SJCRH30 (cell line): ENCODE measurements at places on chromosomes 1 and 21.
A peak's percentile ranks its signal among the peaks of the same experiment; 100 is the strongest.

- DNase-seq = no peak
- no peak overlapping the region for H3K27ac ChIP-seq
- no peaks in the 10 kb centered on the region for H3K36me3 ChIP-seq
- H3K4me3 ChIP-seq = no peak overlapping the region
These were observed 123.0 kb downstream of the LYPLAL1 start for GRCh38 chr1:219296430-219297355.

DNA sequence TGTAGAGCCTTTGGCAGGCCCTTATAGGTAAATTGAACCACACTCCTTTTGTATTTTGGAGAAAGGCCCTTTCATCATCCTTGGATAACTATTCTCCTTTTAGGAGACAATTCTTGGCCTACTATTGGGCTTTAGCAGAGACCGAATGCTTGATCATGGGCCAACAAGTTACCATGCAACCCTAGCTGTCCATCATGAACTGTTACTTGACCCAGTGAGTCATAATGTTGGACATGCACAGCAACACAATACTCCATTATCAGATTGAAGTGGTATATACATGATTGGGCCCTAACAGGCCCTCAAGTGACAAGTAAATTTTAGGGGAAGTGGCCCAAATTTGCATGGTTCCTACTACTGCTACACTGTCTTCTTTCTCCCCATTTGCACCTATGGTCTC, 84.4 kb downstream of the CATSPERE start:
- H3K27me3 ChIP-seq = no peaks in the 10 kb centered on the region
- no peak for DNase-seq
- no peaks in the 10 kb centered on the region for H3K36me3 ChIP-seq
- H3K27ac ChIP-seq = no peak overlapping the region
- H3K4me3 ChIP-seq = no peak overlapping the region
- no peaks in the 10 kb centered on the region for H3K4me1 ChIP-seq

- H3K4me1 ChIP-seq = peaks cover 32% of the 10 kb centered on the region
- H3K27ac ChIP-seq = peak overlapping the region; percentile 8; the same call in 1 of the 2 replicates
- no peaks in the 10 kb centered on the region for H3K27me3 ChIP-seq
- H3K36me3 ChIP-seq = no peaks in the 10 kb centered on the region
- no peak for DNase-seq
- no peak overlapping the region for H3K4me3 ChIP-seq
These were observed 16.3 kb downstream of the PDZK1 start for GRCh38 chr1:145690587-145691558.

GRCh38 chr21:25518491-25518911, 88.8 kb downstream of the MRPL39 start:
- H3K4me3 ChIP-seq = no peak overlapping the region
- H3K36me3 ChIP-seq = no peaks in the 10 kb centered on the region
- DNase-seq = no peak
- H3K4me1 ChIP-seq = peaks cover 4% of the 10 kb centered on the region
- H3K27ac ChIP-seq = no peak overlapping the region

DNA sequence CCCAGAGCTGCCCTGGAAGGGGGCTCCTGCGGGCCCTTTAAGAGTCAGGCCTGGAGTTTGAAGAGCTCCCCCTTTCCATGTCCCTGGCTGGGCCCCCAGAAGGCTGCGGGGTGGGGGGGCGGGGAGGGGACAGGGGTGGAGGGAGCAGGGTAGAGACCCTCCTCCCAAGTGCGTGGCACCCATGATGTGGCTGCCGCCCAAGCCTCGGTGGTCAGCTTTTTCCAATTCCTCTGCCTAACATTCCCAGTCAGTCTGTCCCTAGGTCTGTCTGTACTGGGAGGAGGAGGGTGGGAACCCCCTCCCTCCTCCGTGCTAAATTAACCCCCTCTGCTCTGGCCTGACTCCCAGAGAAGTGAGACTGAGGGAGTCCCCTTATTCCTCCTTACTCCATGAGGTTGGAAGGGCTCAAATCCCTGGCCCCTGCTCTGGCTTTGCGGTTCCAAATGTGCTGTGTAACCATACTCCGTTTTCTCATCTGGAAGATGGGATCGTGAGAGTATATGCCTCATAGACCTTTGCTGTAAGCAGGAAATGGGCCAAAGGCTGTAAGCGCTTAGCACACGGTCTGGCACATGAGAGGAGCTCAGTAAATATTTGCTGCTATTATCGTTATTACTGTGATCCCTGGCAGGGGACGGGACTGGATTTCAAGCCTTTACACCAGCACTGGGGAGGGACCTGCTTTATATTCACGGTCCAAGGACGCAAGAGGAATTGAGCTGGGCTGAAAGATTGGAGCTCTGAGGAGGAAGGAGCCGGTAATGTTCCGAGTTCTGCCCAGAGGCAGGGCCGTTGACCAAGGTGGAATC, 658 bp upstream of the COL16A1 start:
- DNase-seq = no peak
- no peaks in the 10 kb centered on the region for H3K36me3 ChIP-seq
- H3K27ac ChIP-seq = no peak overlapping the region

DNA sequence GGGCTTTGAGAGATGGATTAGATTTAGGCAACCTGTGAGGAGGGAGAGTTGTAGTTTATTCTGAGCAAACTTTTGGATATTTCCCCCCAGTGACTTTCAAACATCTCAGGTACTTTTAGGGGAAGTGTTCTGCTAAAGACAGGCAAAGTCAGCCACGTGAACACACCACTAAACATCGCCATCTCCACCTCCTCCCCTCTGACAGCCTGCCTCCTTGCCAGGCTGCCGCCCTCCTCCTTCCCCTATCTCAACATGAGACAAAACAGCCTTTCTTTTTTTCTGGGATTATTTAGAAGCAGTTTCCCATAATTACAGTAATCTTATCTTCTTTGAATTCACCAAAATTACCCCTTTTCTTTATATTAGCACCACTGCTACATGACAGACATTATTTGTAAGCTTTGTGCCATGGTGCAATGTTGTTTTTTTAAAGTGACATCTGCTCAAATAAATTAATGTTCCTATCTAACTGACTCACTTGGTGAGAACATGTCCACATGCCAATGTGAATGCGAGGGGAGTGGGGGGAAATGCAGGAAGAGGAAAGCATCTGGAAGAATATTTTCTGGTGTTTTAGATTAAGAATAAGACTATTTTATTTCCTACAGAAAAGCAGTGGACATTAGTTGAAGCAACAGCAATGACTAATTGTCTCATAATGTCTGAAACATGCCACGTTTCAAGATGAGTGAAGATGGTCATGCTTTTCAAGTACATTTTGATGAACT, 147.8 kb upstream of the ATP1B1 start:
- H3K27me3 ChIP-seq = no peaks in the 10 kb centered on the region
- DNase-seq = no peak
- H3K4me3 ChIP-seq = no peak overlapping the region
- H3K27ac ChIP-seq = no peak overlapping the region
- H3K4me1 ChIP-seq = no peaks in the 10 kb centered on the region

DNA sequence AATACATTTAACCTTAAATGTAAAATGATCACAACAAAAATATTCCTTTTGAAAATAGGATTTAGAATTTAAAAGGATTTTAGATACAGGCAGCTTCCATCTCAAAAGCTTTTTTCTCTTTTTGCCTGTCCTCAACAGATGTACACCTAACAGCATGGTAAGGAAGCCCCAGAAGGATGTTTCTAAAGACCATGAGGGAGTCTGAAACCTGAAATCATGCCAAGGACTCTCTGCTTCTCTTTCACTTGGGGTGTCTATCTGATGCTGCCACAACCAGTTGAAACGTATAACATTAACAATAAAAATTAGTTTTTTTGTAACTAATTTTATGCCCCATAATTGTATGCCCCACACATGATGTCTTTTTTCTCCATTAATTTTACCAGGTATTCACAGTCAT, 5.4 kb upstream of the ZNF281 start:
- no peak overlapping the region for H3K4me3 ChIP-seq
- no peaks in the 10 kb centered on the region for H3K36me3 ChIP-seq
- H3K27ac ChIP-seq = no peak overlapping the region; the same call in 1 of the 2 replicates
- no peak for DNase-seq
- H3K27me3 ChIP-seq = no peaks in the 10 kb centered on the region

DNA sequence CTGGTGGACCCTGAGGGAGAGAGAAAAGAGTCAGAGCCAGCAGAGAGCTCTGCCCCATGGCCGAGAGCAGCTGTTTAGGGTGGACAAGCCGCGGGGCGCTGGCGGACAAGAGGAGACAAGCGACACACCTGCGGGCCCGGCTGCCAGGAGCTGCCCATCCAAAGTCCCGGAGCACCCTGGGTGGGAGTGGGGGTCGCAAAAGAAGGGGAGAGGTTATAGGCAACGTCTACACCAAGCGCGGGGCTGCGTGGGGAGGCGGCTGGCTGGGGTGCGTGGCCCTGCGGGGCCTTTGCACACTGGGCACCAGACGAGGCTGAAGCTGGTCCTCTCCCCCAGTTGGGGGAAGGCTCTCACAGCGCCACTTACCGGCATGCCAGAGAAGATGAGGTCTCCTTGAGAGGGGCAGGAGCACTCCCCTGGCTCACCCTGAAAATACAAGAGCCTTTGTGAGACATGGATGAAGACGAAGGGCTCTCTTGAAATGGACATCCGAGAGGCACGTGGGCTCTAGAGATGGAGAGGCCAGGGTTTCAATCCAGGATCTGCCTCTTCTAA, 24.1 kb downstream of the COL16A1 start:
- peaks cover 4% of the 10 kb centered on the region for H3K4me1 ChIP-seq
- H3K27me3 ChIP-seq = peaks cover 30% of the 10 kb centered on the region
- DNase-seq = no peak
- no peaks in the 10 kb centered on the region for H3K36me3 ChIP-seq

DNA sequence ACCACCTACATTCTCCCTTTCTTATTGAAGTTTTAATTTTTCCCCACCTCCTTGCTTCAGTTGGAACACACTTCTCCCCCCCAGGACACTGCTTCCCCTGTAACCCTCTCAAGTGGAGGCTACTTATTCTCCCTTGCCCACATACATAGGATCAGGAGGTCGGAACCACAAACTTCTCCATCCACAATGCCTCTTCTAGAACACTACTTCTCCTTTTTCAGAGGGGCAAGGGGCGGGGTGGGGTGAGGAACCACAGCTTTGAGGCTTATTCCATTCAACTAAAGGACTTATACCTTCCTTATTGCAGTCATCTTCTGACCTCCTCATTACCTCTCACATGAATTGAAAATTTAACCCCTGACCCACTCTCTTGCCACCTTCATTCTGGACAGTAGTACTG, 81.3 kb downstream of the NEK7 start:
- no peaks in the 10 kb centered on the region for H3K27me3 ChIP-seq
- H3K36me3 ChIP-seq = no peaks in the 10 kb centered on the region
- H3K27ac ChIP-seq = no peak overlapping the region

- no peaks in the 10 kb centered on the region for H3K4me1 ChIP-seq
- DNase-seq = no peak
- H3K27me3 ChIP-seq = peaks cover 19% of the 10 kb centered on the region
- no peak within 1 kb of the TSS for H3K4me3 ChIP-seq
- no peaks in the 10 kb centered on the region for H3K36me3 ChIP-seq
These were observed at the start of gene MMEL1 for GRCh38 chr1:2632561-2633361. MMEL1 (minus strand) TSS chr1:2633016; CDS start chr1:2629484, 3,532 bp downstream.

DNA sequence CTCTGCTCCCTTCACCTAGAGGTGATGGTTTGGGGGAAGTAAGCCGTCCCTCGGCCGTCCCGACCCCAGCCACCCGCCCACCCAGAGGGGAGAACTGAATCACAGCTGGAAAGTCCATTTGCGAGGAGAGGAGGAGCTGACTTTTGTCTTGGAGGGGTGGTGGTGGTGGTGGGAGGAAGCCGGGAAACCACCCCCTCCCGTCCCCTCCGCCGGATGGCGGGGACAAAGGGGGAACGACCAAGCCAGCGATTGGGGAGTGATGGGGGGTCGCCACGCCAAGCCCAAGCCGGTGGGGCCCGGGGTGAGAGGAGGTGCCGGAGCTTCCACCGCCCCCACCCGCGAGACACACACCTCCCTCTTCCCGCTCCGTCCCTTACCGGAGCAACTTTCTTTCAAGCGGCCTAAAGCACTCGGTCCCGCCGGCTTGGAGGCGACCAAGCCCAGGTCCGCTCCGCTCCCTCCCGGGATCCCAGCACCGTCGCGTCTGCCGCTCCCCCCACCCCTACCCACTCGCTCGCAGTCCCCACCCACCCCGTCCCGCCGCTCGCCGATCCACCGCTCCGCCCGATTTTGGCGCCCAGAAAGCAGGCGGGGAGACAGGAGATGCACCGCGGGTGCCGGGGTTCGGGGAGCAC, 540 bp downstream of the ARHGEF2 start:
- peak overlapping the region; percentile 97 for H3K4me3 ChIP-seq
- peaks cover 16% of the 10 kb centered on the region; the same call in 1 of the 2 replicates for H3K36me3 ChIP-seq
- peak; percentile 45 for DNase-seq
- peak overlapping the region; percentile 96 for H3K27ac ChIP-seq

GRCh38 chr1:25875154-25875855, at the start of gene PAQR7:
PAQR7 (minus strand) TSS chr1:25875708; CDS start chr1:25863839, 11,869 bp downstream.
- H3K4me1 ChIP-seq = no peaks in the 10 kb centered on the region
- H3K27me3 ChIP-seq = no peaks in the 10 kb centered on the region; the same call in 1 of the 2 replicates
- DNase-seq = peak; percentile 47

DNA sequence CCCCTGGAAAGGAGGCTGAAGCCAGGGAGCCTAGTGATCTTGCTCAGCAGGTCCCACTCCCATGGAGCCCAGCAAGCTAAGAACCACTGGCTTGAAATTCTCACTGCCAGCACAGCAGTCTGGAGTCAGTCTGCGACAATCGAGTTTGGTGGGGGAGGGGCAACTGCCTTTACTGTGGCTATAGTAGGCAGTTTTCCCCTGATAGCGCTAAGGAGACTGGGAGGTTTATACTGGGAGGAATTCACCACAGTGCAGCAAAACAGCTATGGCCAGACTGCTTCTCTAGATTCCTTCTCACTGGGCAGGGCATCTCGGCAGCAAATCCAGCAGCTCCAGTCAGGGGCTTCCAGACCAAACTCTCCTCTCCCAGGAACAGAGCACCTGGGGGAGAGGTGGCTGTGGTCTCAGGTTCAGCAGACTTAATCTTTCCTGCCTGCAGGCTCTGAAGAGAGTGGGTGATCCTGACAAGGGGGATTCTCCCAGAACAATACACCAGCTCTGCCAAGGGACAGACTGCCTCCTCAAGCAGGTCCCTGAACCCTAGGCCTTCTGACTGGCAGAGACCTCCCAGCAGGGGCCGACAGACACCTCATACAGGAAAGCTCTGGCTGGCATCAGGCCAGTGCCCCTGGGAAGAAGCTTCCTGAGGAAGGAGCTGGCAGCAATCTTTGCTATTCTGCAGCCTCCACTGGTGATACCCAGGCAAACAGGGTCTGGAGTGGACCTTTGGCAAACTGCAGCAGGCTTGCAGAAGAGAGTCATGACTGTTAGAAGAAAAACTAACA, 548.5 kb upstream of the NEGR1 start:
- no peak overlapping the region for H3K4me3 ChIP-seq
- no peak overlapping the region for H3K27ac ChIP-seq
- DNase-seq = no peak
- H3K36me3 ChIP-seq = no peaks in the 10 kb centered on the region
- H3K4me1 ChIP-seq = no peaks in the 10 kb centered on the region

DNA sequence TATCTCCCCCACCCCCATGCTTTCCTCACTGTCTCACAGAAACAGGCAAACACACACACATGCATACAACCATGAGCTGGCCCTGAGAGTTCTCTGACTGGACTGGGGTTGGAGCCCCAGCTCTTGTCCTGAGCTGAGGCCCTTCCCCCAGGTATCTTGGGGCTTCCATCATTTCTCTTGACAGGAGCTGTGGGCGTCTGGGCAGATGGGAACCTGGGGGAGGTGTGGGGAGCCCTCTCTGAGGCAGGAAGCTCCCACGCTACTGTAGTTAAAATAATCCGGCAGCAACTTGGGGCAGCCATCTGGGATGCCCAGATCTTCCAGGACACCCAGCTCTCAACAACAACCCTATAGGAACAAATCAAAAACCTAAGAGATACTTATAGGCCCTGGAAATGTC, 2.7 kb upstream of the KIF21B start:
- H3K4me1 ChIP-seq = peaks cover 11% of the 10 kb centered on the region; the same call in 1 of the 2 replicates
- no peak overlapping the region for H3K4me3 ChIP-seq
- DNase-seq = no peak
- no peak overlapping the region for H3K27ac ChIP-seq
- peaks cover 18% of the 10 kb centered on the region for H3K27me3 ChIP-seq
